ENCODE measurements at places on chromosomes 5 and 9. TPM values are rescaled to one million over a fixed set of nuclear protein-coding genes. Genes with fewer than 3 reads are reported as not detected.

DNA sequence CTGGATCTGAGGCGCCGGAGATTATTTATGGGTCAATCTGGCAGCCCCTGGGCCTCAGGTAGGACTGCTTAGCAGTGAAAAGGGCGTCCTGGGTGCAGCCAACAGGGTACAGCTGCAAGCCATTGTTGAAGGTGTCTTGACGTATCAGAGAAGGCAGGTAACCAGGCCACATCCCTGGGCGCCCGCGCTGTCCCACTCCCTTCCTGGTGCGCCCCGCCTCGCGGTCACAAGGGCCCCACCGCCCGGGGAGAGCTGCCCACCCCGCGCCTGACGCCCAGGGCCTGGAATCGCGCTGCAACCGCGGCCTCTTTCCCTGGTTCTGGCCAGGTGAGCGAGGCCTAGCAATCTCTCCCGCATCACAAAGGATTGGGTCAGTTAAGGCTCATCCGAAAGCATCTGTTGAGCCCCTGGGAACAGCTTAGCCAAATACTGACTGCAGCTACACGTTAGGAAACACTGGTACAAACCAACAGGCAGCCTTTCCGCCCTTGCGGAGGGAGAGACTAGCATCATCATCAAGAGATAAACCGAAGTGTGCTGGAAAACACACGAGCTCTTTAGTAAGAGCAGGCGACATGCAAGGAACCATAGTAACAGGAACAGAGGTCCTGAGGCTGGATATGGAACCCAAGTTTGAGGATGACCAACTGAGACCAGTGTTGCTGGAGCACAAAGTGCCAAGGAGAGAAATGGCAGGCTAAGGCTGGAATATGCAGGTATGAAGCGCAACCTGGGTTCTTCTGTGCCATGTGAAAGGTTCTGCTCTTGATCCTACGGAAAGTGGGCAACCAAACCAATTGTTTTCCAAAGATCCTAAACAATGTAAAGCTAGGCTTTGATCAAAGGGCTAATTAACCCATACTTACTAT is 3.6 kb downstream of the RPS23 start:
- DNase-seq = peak; percentile 47

GRCh38 chr9:132218208-132218607 is 56.4 kb downstream of the NTNG2 start:
- DNase-seq = no peak

DNA sequence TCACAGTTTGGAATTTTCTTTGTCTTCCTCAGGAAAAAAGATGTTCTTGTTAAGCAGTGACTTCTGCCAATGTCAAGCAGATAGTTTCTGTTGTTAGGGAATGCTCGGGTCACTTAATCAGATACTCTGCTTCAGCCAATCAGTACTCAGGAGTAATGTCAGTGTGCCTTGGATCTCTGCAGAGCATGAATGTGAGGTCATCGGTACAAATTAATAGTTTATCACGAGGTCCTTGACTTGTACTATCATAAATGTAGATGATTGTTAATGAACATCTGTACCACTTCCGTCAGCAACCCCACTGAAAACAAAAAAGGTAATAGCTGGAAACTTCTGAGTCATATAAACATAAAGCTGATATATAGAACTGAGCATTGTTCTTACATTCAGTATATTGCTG is 73.6 kb downstream of the FBXL7 start:
- no peak for DNase-seq

The HAPLN1 gene
- 1.6 TPM for total RNA-seq

The KCNIP1 gene
- total RNA-seq = not detected
